ACHN (cell line): ENCODE measurements at places on chromosomes 7 and 10.

- DNase-seq: peak; percentile 35
Measured at GRCh38 chr7:128869138-128869943, 6.7 kb downstream of the ATP6V1F start.

DNA sequence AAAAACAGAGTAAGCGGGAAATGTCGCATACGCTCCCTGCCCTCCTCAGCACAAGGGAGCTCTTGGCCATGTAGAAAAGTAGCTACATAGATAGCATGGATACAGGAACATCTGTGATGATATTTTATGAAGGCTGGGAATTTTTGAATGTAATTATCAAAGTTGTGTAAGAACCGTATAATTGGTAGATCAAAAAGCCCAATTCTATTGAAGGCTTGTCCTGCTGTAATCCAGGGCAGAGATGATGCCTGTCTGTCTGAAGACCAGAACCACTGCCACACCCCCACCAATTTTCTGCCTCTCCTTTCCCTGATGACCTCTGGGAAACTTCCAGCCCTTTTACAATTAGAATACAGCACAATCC, 51.4 kb downstream of the ZRANB1 start:
- DNase-seq: no peak

DNA sequence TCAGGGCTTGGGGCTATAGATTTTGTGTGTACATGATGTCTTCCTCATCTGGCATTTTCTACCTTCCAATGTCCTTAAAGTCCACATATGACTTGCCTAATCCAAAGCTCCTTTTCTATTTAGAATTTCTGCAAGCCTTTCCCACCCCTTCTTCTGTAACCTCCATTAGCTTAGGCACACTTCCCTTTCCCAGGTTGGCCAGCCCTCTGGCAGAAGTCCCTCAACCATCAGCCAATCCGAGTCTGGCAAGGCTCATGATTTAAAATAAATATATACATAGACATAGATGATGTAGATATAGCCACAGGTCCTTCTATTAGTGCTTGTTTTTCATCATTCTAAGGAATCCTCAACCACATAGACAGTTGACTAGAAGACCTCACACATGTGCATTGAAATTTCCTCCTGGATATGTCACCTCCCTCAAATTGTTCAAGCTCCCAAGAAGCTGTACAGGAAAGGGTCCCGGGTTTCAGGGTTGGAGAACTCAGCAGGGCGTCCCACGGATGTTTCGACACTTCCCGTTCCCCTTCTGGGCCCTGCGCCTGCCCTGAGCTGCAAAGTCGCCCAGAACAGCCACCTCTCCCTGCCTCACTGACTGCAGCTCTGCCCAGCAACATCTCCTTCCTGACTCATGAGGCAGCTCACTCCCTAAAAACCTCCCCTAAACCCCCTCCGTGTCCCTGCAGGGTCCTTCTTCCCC, 20.4 kb upstream of the PIK3AP1 start:
- no peak for DNase-seq

- no peak for DNase-seq
Measured at GRCh38 chr7:22665923-22666322, 61.1 kb upstream of the IL6 start.

- DNase-seq: peak; percentile 33
Measured at GRCh38 chr10:43137717-43138020, 576 bp upstream of the CSGALNACT2 start.

- no peak for DNase-seq
Measured at GRCh38 chr7:169276-170172, 22.8 kb upstream of the FAM20C start.

- no peak for DNase-seq
Measured at GRCh38 chr7:127226685-127227374, 25.9 kb downstream of the GRM8 start.

- DNase-seq: no peak
Measured at GRCh38 chr7:17492437-17492836, 194.0 kb downstream of the AHR start.

DNA sequence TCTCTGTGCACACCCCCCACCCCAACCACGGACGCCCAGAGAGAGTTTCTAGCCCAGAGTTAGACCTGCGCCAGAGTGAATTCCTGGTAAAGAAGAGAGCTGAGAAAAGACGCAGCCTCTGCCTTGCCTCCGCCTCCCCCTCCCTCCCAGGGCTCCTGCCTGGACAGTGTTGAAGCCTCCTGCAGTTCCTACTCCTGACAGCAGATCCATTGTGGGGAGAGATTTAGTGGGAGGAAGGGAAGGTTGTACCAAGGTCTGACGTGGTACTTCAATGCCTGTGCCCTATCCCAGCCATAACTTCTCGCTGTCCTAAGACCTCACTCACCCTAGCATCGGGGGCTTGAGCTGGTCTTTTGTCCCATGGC, 952 bp downstream of the SRRM3 start:
- DNase-seq: no peak

DNA sequence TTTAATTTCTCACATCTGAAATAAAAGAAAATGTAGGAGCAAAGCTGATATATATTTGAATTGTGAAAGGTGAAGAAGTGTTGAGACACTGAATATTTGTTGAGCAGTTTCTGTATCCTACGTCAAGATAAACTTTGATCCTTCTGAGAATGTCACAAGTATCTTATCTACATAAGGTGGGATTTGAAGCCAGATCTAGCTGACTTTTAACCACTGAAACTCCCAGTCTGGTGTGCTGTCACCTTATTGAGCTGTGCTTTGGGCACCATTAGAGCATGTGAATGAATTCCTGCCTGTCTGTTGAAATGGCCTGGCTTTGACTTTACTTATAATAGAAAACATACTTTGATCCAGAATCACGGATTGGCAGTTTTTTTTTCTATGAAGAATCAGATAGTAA, 15.2 kb downstream of the GPR141 start:
- no peak for DNase-seq

GRCh38 chr10:116477986-116478664, 50.5 kb downstream of the PNLIPRP3 start:
- no peak for DNase-seq

DNA sequence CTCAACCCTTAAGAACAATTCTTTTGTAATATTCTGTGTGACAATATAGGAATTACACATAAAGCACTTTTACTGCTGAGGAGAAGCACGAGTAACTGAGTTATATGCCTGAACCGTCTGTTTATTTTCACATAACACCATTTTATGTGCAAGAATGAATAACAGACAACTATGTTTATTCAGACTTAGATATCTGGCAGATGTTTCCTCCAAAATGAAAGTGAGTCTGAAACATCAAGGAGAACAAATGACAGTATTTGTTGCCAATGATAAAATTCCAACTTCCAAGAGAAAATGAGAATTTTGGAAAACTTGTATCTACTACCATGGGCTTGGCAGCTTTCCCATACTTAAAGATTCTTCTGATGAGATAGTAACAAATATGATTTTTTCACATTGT, 51.4 kb downstream of the DNMBP start:
- no peak for DNase-seq

GRCh38 chr10:10475812-10476211, 541.9 kb upstream of the CELF2 start:
- no peak for DNase-seq

- no peak for DNase-seq
Measured at GRCh38 chr10:116588995-116589394, 1.8 kb upstream of the PNLIPRP1 start.

- no peak for DNase-seq
Measured at GRCh38 chr10:73229567-73229966, 17.5 kb downstream of the DNAJC9 start.
